Activated CD4-positive, alpha-beta T cell treated with anti-CD3 and anti-CD28 coated beads for 36 hours (primary cell): ENCODE measurements at places on chromosomes 13 and 19. TPM values are rescaled to one million over a fixed set of nuclear protein-coding genes. Genes with fewer than 3 reads are reported as not detected.

DNA sequence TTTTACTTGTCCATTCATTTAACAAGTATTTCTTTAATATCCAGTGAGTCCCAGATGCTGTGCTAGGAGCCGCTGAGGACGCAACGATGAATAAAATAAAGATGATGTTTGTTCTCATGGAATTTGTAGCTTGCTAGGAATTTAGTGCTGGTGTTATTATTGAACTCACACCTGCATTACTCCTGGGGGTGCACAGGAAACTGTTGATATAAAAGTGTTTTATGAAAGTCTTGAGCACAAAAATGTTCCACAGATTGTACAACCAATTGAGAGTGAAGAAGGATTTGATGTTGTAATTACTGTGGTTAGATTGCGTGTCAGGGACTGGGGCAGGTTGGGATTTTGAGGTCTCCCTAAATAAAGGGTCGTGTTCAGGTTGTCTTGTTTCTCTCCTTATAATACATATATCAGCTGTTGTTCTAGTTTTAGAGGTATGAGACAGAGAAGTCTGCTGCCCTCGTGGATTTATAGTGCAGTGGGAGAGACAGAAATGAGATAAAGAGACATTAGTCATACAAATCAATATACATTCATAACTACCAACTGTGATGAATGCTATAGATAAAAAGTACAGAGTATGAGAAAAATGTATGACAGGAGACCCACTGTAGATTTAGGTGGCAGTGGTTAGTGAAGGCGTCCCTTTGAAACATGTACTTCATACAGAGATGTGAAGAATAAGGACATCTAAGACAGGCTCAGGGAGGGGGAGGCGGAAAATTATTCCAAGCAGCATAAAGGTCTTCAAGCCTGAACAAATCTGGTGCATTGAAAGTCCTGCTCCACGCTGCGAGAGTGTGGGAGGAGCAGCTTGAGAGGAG lies 11.3 kb downstream of the CACNG6 start:
- no peak for DNase-seq
- H3K27me3 ChIP-seq, result peaks cover 26% of the 10 kb centered on the region
- H3K27ac ChIP-seq, result no peak overlapping the region
- no peaks in the 10 kb centered on the region for H3K36me3 ChIP-seq
- no peaks in the 10 kb centered on the region for H3K4me1 ChIP-seq

- H3K27me3 ChIP-seq, result no peaks in the 10 kb centered on the region
- H3K4me3 ChIP-seq, result no peak overlapping the region
- H3K27ac ChIP-seq, result no peak overlapping the region
- DNase-seq, result no peak
Measured at GRCh38 chr19:11982526-11982925, 17.7 kb downstream of the ZNF763 start.

DNA sequence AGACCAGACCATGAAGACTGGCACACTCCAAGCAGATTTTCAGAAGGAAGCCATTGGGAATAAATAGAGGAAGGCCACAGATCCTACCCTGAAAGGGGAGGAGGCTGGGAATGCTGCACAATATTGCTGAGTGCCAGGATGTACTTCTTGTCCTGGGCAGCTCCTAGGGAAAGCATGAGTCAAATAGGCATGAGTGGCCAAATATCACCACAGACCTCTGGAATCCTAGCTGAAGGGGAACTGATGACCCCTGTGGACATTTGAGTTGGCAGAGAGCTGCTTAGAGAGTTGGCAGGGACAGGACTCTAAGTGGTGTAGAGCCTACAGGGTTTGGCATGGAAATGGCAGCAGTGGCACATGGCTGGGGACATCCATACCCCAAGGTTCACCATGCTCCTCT lies 234.3 kb upstream of the TRPC4 start:
- no peak overlapping the region for H3K4me3 ChIP-seq
- no peak overlapping the region for H3K27ac ChIP-seq
- H3K36me3 ChIP-seq, result no peaks in the 10 kb centered on the region
- no peaks in the 10 kb centered on the region for H3K4me1 ChIP-seq
- no peak for DNase-seq
- no peaks in the 10 kb centered on the region for H3K27me3 ChIP-seq

GRCh38 chr13:31242367-31242766 lies 42.6 kb downstream of the B3GLCT start:
- H3K36me3 ChIP-seq, result peaks cover 2% of the 10 kb centered on the region
- no peak for DNase-seq
- no peaks in the 10 kb centered on the region for H3K27me3 ChIP-seq
- H3K4me3 ChIP-seq, result no peak overlapping the region
- H3K4me1 ChIP-seq, result no peaks in the 10 kb centered on the region

DNA sequence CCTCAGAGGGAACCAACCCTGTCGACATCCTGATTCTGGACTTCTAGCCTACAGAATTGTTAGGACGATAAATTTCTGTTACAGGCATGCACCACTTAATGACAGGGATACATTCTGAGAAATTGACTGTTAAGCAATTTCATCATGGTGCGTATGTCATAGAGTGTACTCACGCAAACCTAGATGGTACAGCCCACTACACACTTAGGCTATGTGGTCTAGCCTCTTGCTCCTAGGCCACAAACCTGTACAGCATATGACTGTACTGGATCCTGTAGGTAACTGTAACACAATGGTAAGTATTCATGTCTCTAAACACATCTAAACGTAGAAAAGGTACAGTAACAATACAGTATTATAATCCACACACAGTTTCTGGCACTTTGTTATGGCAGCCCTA lies 13.3 kb downstream of the USP12 start:
- peaks cover 33% of the 10 kb centered on the region for H3K36me3 ChIP-seq
- no peak for DNase-seq
- H3K4me3 ChIP-seq, result no peak overlapping the region
- H3K27me3 ChIP-seq, result no peaks in the 10 kb centered on the region
- peaks cover 48% of the 10 kb centered on the region for H3K4me1 ChIP-seq
- H3K27ac ChIP-seq, result no peak overlapping the region

Gene ZNF284
- 2.1 TPM for total RNA-seq

DNA sequence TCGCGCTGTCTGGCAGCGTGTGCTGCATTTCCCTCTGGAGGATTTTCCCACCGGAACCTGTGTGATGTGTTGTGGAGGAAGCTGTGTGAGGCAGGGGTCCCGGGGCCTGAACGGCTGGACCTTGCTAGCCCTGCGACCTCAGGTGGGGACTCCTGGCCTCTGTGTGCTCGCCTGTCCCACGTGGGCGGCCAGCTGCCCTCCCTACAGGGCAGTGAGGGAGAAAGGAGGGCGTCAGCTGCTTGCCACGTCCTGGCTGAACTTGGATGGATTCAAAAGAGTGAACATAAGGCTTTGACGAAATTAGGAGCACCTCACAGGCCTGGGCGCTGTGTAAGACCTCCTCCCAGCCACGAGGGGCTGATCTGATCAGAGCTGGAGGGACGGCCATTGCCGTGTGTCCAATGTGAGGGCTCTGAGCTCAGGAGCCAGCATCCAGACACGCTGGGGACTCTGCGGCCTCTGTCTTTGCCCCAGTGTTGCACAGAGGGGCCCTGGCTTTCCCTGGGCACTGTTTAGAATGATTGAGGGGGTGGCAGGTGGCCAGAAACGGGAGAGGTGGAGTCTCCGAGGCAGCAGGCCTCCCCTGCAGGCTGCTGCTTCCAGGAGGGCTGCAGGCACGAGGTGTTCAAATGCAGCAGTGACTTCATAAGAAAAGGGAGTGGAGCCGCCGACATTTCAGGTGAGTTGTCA lies 13.0 kb downstream of the TFDP1 start:
- no peak overlapping the region for H3K27ac ChIP-seq
- no peaks in the 10 kb centered on the region for H3K27me3 ChIP-seq
- peaks cover 4% of the 10 kb centered on the region for H3K4me1 ChIP-seq
- H3K4me3 ChIP-seq, result no peak overlapping the region
- no peak for DNase-seq

- no peak overlapping the region for H3K4me3 ChIP-seq
- H3K4me1 ChIP-seq, result peaks cover 25% of the 10 kb centered on the region
- H3K27me3 ChIP-seq, result no peaks in the 10 kb centered on the region
- no peaks in the 10 kb centered on the region for H3K36me3 ChIP-seq
- H3K27ac ChIP-seq, result peak overlapping the region; percentile 68
Measured at GRCh38 chr13:42328672-42329071, 56.7 kb downstream of the AKAP11 start.

GRCh38 chr19:41808663-41809566 lies 12.5 kb downstream of the CEACAM3 start:
- no peak overlapping the region for H3K4me3 ChIP-seq
- no peak overlapping the region for H3K27ac ChIP-seq
- peaks cover 8% of the 10 kb centered on the region for H3K27me3 ChIP-seq
- no peaks in the 10 kb centered on the region for H3K36me3 ChIP-seq
